ENCODE measurements at places on chromosomes 2 and 18.

DNA sequence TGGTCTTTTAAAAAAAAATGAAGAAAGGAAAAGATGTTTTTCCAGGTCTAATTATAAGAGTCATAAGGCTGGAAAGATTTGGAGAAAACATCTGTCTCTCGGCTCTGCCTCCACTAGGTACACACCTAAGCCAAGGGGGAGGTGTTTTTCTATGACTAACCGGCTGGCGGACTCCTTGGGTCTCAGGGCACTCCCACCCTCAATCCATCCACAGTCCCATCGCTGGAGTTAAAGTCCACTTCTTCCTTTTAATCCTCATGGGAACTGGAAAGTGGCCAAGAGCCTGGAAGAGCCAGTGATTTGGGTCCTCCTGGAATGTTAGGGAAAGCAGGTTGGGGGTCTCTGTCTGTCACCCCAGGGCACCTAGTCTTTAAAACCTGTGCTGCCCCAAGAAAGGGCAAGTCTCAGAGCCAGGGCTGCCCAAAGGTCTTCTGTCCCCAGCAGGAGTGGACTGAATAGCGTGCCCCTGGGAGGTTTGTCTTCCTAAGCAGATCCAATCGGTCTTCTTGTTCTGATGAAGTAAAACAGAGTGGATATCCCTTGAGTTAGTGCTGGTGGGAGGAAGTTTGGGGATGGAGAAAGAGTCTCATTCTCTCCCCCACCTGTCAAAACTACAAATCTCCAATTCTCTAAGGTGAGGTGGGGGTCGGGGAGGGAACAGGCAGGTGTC lies 66.4 kb downstream of the MCFD2 start:
- DNase-seq = no peak

DNA sequence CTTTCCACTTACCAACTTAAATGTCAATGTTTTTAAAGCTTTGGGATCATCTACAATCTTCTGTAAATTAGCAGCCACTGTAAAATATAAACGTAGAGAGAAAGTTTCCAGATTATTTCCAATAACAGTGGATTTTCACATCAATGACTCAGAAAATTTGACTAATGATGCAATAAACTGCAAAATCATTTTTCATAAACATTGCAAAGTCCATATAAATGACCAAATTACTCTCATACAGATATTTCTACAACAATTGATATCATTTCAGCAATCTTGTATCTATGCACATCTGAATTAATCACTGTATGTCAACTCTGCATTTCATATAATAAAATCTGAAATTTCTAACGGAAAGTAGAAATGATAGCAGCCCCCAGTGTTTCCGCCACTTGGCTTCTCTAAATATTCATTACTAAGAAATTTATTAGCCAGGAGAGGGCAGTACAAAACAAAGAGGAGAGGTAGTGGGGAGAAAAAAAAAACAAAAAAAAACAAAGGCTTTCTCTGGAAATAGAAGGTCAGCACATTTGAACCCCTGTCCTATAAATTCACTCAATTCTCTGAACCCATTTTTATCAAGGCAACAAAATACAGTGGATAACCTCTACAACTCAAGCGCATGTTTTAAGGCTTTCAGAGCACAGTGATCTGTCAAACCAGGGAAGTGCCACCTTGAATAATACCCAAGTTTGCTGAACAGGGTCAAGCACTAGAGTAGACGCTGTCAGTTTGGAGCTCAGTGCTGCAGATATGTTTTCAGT lies 282.6 kb downstream of the STK39 start:
- no peak for DNase-seq

DNA sequence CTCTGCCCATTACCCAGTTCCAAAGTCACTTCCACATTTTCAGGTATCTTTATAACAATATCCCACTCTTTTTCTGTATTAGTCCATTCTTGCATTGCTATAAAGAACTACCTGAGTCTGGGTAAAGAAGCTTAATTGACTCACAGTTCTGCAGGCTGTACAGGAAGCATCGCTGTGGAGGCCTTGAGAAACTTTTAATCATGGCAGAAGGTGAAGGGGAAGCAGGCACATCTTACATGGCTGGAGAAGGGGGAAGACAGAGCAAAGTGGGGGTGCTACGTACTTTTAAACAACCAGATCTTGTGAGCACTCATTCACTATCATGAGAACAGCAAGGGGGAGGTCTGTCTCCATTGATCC lies 85.4 kb upstream of the MAP4K3 start:
- DNase-seq = no peak

DNA sequence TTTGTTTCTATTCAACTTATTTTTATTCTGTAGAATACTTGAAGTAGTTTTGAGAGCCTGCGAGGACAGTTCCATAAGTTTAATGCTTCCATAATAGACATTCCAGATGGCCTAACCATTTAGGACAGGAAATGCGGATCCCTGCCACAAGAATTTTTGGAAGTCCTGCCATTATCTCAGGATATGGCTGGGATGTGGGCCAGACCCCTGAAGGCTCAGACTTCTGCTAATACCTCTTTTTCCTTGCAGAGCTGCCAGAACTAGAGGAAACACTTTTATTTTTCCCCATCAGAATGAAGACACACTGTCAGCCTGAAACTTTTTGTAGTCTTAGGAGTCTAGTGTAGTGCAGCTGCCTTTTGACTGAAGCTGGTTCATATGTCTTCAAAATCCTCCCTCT lies 806.5 kb downstream of the TDRD15 start:
- no peak for DNase-seq

- DNase-seq = no peak
Measured at GRCh38 chr18:74378179-74378682, 62.6 kb downstream of the C18orf63 start.

GRCh38 chr2:32453242-32454062 lies 96.6 kb downstream of the BIRC6 start:
- DNase-seq = no peak

DNA sequence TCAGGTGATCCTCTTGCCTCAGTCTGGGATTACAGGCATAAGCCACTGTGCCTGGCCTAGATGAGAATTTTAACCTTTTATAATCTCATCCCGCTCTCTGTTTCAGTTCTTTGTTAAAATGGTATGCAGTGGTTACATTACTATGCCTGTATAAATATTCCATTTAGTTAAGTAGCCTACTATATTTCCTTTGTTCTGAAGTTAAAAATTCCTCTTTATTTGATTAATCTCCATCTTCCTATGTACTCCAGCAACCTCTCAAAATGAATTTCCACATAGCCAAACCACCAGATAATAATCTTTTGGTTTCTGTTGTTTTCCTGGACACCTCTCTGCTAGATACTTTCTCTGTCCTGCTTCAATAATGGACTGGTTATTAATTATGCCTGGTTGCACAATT lies 15.8 kb downstream of the RAB10 start:
- DNase-seq = no peak

DNA sequence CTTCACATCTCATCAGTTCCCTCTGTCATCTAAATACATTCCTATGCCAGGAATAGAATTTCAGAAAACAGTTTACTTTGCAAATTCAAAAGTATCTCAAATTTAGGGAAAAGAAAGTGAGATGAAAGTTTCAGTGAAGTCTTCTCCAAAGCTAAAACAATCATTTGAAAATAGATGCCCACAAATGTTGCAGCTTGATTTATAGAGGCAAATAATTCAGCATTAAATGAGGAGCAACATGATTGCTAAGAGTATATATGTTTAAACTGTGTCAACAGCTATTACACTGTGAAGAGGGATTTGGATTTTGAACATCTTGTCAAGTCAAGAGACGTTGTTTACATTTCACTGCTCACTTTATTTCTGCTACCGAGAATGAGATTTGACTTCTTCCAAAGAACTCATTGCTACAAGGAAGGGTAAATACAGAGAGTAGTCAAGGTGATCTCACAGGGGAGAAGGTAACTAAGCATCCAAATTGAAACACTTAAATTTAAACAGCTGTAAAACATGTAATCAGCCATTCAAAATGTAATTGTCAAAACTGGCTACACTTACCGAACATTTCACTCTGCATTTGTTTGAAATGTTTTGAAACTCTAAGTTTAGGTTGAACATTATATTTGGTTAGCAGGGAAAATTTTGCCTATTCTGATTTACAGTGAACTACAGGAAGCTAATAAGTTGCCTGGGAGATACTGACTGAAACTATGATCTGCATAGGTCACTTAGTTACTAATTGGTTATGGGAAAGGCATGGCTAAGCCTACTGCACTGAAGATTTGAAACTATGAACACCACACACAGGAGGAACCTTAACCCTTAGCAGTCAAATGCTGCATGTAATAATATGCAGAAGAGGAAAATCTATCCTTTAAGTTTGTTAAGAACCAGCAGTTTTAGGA lies 33.2 kb upstream of the GALNT3 start:
- no peak for DNase-seq

DNA sequence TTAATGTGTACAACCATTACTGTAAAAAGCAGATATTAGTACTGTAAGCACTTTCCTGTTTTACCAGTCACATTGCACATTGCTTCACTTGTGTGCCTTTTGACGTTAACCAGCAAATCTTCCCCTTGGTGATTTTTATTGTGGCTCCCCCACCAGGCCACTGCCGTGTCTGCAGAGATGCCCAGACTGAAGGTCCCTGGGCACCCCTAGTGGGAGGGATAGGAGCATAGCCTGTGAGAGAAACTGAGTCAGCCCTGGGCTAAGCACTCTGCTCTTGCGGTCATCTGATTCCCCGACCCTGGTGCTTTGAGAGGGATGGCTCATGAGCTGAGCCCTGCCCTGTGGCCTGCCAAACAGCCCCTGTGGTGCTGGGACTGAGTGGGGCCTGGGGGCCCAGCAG lies 73.4 kb downstream of the INPP4A start:
- DNase-seq = no peak

DNA sequence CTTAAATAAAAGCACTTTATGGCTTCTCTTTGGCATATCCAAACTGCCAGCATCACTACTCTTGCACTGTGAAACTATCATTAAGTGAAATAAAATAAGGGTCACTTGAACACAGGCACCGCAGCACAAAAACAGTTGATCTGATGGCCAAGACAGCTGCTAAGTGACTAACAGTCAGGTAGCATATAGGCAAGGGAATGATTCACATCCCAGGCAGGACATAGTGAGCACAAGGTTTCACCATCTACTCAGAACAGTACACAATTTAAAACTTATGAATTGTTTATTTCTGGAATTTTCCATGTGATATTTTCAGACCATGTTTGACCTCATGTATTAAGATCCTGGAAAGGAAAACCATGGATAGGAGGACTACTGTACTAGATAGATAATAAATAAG lies 214.2 kb downstream of the MREG start:
- DNase-seq = no peak

DNA sequence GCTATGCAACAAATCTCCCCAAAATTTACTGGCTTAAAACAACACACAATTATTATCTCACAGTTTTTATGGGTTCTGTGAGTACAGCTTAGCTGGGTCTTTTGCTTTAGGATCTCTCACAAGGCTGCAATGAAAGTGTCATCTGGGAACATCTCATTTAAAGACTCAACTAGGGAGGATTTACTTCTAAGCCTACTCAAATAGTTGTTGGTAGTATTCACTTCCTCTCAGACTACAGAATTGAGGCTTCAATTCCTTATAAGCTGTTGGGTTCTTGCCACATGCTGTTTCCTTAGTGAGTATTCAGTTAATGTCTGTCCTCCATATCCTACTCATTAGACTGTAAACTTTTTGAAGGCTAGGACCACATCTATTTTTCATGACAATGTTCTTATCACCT lies 72.3 kb downstream of the MDH1 start:
- DNase-seq = no peak

GRCh38 chr18:8212896-8213780 lies 396.1 kb upstream of the RAB12 start:
- no peak for DNase-seq

DNA sequence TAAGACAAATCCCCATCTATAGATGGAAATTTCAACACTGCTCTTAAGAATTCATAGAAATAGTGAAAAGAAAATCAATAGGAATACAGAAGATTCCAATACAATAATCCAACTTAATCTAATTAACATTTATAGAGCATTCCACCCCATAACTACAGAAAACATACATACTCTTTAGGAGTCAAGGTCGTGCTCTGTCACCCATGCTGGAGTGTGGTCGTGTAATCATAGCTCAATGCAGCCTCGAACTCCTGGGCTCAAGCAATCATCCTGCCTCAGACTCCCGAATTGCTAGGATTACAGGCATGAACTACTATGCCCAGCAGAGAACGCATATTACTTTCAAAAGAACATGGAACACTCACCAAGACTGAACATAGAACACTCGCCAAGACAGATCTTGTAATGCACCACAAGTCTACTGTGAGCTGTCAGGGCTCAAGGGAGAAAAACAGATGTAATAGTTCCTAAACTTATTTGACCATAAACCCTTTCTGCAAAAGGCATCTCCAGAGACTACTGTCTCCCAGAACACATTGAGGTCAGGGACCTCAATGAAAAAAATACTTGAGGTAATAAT lies 14.1 kb downstream of the MEMO1 start:
- DNase-seq = no peak

DNA sequence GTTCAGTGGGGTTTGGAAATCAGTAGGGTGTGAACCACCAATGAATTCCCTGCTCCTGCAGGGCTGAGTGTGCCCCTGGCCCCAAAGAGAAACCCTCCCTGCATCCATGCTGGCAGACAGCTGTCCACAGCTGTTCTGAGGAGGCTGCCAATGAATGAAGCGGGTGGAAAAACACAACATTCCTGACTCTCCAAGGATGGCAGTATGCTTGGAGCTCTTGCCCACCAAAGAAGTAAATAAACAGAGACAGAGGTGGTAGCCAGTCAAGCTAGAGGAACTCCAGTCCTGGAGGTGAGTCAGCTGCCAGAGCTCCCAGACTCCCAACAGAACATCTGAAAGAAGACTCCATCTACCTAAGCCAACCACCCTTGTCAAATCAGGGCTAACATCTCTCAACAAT lies 6.2 kb downstream of the ZBTB7C start:
- DNase-seq = no peak

GRCh38 chr18:47407736-47408135 lies 156.3 kb upstream of the SKOR2 start:
- no peak for DNase-seq

DNA sequence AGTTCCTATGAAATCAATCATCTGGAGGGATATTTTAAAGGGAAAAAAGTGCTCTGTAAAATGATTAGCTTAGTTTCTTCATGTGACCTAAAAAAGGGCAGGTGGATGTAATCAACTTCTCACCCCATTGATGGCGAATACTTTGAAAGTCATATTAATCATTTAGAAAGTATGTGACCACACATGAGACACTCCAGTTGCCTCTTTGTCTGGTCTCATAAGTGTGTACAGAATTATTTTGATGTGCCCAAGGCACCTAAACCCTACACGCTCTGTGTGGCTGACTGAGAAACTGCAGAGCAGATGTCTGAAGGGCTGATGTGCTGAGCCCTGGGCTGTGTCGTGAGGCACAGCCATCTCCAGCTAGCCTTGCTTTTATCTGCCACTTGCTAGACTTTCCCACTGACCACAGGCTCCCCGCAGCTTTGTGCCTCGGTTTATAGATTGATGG lies 26.9 kb downstream of the SGPP2 start:
- no peak for DNase-seq

GRCh38 chr2:6945087-6945813 lies 28.0 kb downstream of the RNF144A start:
- DNase-seq = no peak
